ENCODE measurements at places on chromosomes 6 and 20.

DNA sequence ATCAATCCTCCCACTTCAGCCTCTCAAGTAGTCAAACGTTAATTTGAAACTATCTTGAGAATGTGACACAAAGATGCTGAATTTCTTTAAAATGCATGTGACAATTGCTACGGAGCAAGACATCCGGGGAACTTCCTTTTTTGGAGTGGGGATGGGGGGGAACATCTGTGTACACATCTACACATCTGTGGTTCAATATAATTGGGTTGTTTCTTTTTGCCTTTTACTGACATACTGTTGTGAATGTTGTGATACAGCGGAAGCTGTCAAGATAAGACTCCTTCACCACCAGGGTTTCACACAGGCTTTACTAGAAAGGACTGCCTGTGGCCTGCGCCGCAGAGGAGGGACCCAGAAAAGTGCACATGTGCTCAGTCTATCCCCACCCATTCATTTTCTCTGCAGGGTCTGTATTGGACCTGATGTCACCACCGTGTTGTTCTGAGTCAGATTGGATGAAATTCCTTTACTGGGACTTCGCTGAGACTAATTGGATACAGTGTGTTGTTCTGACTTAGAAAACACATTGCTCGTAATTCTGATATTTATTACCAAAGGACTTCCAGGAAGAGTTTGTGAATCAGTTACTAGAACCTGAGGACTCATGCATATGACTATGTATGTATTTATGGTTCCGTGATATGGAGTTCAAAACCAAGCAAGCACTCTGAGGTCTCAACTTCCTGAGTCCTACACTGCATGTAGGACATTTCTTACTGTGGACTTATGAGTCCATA lies 98.7 kb upstream of the SGK1 start:
- no peak for DNase-seq

DNA sequence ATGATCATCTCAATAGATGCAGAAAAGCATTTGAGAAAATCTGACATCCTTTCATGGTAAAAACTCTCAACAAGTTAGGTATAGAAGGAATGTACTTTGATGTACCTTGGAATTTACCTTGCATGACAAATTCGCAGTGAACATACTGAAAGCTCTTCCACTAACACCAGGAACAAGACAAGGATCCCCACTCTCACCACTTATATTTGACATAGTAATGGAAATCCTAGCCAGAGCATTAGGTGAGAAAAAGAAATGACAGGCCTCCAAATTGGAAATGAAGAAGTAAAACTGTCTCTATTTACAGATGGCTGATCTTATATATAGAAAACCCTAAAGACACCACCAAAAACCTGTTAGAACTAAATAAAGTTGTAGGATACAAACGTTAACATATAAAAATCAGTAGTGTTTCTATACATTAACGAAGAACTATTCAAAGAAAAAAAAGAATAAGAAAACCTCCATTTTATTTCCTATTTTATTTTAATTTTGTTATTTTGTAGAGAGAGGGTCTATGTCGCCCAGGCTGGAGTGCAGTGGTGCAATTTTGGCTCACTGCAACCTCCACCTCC lies 26.9 kb downstream of the PCNA start:
- no peak for DNase-seq

- no peak for DNase-seq
These were observed 169.0 kb upstream of the SCGN start for GRCh38 chr6:25482996-25483395.

- DNase-seq: no peak
These were observed 435.0 kb downstream of the HAO1 start for GRCh38 chr20:7505152-7505834.

DNA sequence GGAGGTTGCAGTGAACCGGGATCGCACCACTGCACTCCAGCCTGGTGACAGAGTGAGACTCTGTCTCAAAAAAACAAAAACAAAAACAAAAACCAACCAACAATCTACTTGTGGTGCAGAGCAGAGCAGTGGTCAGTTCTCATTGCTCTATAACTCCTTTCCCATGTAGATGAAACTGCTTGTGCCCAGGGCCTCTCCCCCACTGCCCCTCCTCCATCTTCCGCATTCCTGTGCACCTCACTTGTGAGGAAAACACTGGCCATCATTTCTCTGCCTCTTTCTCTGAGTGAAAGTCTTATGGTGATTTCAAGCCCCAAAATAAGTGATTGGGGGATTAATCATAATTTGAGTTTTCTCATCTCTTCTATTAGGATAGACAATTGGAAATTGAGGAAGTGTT lies 63.9 kb upstream of the GLP1R start:
- no peak for DNase-seq

DNA sequence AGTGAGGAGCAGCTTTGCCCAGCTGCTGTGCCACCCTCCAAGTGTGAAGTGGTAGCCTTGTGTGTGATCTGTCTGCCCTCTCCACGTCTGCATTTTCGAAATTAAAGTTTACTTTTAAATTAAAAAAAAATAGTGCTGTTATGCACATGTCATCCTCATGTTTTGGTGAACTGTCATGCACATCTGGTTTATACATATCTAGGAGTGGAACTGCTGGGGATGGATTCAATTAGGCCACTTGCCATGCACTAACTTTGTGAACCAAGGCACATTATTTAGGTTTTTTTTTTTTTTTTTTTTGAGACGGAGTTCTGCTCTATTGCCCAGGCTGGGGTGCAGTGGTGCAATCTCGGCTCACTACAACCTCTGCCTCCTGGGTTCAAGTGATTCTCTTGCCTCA lies 3.6 kb downstream of the GTSF1L start:
- DNase-seq: no peak

- DNase-seq: no peak
These were observed 1.3 kb downstream of the SLC39A7 start for GRCh38 chr6:33201935-33202334.

GRCh38 chr6:134930463-134930862 lies 19.4 kb downstream of the ALDH8A1 start:
- DNase-seq: no peak

DNA sequence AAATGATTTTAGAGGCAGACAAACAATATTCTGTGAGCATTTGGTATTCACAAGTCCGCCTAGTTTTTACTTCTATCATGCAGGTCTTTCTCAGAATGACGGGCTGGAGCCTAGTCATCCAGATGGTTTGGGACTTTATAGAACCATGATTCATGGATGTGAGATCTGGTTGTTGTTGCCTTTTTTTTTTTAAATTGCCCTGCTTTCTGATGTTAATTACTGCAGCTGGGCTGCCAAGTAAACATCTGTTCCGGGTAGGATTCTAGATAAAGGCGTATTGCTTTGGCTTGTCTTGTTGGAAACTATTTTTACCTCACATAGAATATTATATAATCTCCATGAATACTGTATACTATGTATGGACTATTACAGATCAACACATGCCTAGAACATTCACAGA lies 58.1 kb downstream of the RNF217 start:
- DNase-seq: no peak

DNA sequence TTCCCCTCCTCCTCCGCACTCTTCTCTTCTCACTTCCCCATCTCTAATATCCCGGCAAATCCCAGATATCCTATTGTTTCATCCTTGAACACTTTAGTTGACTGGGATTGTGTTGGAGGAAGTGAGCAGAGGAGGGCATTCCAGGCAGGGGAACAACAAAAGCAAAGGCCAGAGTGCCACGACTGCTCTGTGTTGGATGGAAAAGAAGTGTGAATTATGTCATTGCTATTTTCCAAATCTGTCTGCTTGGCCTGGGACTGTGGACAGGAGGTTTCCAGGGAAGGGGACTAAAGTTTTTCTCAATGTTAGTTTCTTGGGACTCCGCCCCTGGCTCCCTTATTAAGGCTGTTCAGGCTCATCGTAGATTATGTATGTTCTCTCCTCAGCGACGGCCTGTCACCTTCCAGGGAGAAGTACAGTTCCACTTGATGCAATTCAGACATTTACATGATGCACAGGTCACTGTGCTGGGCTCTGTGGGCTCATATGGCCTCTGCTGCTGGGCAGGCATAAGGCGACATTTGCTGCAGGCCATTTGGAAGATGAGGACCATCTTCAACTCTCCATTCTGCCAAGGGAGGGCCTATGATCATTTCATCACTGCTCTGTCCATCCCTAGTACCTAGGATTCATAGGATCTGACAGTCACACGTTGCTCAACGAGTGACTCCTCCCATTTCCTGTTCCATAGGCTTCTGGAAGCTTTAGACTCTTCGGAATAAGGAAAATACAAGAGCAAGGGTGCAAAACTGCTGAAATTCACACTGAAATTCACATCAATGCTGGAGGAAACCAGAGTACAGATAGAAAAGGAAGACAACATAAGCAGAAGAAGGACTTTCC lies 99.1 kb upstream of the KCNK16 start:
- DNase-seq: no peak

- DNase-seq: no peak
These were observed 3.5 kb downstream of the HLA-B start for GRCh38 chr6:31353384-31353945.

GRCh38 chr20:52193133-52193532 lies 1.6 kb upstream of the ZFP64 start:
- no peak for DNase-seq

DNA sequence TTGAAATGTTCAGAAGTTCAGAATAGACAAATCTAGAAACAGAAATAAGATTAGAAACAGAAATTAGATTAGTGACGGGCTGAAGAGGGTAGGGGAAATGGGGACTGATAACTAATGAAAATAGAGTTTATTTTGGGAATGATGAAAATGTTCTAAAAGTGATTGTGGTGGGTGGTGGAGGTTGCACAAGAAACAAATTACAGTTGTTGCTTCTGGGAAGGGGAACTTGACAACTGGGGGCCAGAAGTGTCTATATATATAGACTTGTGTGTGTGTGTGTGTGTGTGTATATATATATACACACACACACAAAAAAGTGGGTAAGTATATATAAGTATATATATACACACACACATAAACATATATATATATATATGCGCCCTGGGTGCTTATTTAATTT lies 86.5 kb upstream of the RREB1 start:
- no peak for DNase-seq

DNA sequence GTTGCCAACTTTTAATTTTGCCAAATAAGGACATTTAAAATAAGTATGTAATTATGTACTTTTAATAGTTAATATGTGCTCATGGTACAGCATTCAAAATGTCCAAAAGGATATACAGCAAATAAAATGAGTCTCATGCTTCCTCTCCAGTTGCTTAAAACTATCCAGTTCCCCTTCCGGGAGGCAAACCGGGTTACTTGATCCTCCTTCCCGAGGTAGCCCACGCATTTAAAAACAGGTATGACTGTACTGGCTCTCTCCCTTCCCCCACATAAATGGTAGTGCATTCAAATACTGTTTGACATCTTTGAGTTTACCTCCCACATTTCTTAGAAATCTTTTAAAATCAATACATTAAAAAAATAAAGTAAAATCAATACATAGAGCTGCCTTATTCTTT lies 66.4 kb downstream of the PHF20 start:
- no peak for DNase-seq

DNA sequence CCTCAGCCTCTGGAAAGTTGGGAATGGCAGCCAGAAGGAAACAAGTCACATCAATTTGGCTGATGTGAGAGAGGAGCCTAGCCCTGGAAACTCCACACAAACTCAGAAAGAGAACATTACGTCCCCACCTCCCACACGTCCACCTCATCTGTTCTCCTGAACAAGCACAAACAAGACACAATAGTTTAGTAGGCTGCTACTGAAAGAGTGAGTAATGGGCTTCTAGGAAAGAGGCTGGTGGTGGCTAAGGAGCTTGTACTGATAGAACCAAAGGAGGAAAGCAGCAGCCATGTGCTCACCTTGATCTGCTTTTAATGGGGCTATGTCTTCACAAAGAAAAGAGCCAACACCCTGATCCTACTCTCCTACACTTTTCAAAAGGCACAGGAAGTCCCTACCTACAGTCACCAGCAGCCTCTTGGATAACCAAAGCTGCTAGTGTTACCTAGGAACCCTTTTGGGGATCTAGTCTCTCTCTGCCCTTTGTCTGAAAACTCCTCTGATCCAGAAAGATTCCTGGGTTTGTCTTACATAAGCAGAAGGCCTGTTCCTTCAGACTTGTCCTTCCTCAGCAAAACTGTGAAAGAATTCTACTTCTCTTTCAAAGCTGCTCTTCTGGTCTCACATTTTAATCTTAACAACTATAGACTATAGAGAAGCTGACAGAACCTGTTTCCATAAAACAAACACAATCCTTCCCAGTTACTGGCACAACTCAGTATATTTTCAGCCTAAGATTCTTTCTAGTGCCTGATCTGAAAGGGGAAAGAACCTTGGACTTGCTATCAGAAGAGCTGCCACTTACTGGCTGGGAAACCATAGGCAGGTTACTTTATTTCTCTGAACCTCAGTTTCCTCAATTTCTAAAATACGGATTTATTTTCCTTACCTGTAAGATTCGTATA lies 3.1 kb downstream of the PLAGL2 start:
- DNase-seq: no peak

- DNase-seq: no peak
These were observed 367.7 kb downstream of the KIF16B start for GRCh38 chr20:16205507-16205906.

GRCh38 chr6:7171119-7171518 lies 63.4 kb downstream of the RREB1 start:
- no peak for DNase-seq

- DNase-seq: no peak
These were observed 12.0 kb upstream of the TXNDC5 start for GRCh38 chr6:7922596-7922995.

DNA sequence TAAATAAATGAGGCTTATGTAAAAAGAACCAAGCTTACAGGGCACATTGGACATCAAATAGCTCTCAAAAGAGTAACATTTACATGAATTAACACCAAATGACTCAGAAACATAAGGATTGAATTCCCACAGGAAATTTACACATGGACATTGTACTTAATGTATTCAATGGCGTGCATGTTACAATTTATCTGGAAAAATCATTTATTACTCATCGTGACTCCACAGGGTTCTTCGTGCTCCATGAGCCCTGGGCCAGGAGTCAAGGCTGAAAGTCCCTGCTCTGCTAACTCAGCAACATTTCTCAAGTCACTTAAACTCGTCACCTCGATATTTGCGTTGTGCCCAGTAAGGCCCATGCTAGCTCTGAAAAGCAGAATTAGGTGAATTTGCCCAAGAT lies 158.5 kb downstream of the PHACTR1 start:
- DNase-seq: no peak

DNA sequence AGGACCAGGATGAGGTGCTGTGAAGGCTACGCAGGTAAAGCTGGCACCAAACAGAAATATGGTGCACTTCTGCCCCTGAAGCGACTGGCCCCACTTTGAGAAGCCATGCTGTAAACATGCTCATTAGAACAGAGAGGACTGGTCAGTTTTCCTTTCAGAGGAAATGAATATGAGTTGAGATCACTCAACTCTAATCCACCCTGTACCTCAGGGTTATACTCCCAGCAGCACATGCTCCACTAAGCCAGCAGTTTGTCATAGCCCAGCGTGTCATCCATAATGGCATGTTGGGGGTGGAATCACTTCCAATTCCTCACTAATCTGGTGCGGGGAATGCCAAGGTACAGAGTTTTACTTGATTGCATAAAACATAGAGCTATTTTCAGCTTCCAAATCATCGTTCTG lies 98.1 kb downstream of the HIVEP2 start:
- peak; percentile 99 for DNase-seq
